ENCODE measurements at places on chromosomes 2 and 18.

GRCh38 chr2:105032476-105032875 lies 5.4 kb upstream of the MRPS9 start:
- DNase-seq = no peak

DNA sequence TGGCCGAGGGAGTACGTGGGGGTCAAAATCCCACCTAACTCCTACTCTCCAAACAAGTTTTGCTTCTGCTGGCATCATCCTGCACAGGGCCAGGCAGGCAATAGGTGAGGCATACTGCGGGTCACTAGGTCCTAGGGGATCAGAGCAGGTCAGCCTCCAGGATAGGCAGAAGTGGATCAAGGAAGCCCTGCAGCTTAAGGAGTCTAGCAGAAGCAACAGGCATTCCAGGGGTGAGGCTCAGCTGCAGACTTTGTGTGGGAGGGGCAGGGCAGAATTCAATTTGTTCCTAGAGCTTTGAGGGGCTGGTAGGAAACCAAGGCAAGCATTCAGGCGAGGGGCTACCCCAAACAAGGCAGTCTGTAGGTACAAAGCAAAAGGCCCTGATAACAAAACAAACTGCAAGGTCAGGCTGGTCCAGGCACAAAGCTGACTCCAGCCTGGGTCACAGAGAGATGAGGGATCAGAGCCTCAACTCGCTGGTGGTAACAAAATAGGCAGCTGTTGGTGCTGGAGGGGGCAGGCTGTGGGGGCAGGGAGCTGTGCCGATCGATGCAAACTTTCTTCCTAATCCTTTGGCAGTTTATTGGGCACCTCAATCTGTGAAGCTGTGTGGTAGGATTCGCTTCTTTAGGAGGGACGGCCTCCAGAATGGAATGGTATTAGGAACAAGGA lies 101.4 kb upstream of the STPG4 start:
- DNase-seq = no peak

GRCh38 chr2:11177871-11178690 lies 22.8 kb downstream of the SLC66A3 start:
- DNase-seq = no peak

- no peak for DNase-seq
Measured at GRCh38 chr18:8741532-8741931, 36.2 kb downstream of the MTCL1 start.

DNA sequence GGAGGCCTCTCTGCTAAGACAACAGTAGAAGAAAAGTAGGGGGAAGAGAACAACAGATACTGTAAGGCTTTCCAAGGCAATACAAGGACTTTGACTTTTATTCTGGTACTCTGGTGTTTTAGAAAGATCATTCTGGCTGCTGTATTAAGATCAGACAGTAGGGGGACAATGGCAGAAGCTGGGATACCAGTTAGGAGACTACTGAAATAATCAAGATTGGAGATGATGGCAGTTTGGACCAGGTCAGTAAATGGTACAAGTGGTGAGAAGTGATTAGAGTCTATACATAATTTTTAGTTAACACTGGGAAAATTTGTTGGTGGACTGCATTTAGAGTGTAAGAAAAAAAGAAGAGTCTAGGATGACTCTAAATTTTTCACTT lies 139.7 kb downstream of the ROCK1 start:
- DNase-seq = no peak

DNA sequence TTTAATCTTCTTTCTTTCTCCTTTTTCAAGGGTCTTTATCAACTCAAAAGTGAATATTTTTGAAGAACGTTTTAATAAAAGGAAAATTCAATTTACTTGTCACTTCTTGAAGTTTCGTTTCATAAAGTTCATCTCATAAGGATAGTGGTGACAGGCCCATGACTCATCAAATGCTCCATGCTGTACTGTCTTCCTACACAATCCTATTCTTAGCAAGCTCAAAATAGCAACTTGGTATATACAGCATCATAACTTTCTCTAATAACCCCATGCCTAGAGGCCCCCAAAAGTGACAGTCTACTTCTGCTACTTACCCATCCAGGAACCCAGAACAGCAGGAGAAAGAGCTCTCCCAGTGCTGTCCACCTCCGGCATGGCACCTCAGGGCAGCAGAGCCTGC lies 7.7 kb downstream of the FBXO15 start:
- no peak for DNase-seq

DNA sequence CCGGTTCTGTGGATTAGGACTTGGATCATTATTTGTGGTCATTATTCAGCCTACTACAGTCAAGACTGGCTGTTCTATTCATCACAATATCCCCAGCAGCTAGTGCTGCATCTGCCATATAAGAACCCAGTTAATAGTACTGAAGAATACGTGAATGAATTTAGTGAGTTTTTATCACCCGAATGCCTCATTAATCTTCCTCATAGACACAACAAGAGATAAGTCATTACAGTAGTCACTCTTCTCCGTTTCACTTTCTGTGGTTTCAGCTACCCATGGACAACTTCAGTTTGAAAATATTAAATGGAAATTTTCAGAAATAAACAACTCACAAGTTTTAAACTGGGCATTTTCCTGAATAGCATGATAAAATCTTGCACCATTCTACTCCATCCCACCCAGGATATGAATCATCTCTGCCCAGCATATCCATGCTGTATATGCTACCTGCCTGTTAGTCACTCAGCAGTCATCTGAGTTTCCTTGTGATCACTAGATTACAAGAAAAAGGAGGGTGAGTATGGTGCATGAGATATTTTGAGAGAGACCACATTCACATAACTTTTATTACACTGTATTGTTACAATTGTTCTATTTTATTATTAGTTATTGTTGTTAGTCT lies 363.7 kb upstream of the CHAC2 start:
- DNase-seq = no peak

DNA sequence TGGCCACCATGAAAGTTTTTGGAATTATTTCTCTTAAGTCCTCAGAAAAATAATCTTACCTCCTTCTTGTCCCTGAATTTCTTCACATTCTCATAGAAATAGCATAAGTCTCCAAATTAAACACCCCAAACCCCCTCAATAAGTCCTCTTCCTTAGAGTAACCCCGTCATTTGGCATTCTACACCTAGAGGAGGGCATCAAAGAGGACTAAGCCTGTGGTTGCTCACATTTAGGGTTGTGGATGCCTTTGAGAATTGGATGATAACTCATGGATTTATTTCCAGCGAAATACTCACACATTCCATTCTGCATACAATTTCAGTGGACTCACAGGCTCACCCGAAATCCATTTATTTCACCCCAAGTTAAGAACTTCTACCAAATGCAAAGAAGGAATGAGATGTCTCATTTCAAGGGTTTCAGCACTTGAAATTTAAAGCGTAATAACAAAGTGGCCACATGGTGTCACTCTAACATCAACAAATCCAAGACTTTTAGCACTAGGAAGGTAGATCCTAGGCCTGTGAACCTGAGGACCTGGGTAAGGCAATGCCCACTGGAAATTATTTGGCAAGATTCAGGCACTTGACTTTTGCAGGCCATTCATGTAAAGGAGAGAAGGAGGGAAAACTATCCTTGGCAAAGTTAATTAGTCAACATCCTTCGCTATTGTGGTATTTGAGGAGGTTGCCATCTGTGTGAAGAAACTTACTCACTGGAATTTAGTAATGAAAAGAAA lies 24.6 kb downstream of the DYTN start:
- no peak for DNase-seq
